ENCODE measurements at places on chromosomes 5 and 9.

GRCh38 chr9:97628668-97629067 is 4.5 kb downstream of the TSTD2 start:
- no peak for DNase-seq

DNA sequence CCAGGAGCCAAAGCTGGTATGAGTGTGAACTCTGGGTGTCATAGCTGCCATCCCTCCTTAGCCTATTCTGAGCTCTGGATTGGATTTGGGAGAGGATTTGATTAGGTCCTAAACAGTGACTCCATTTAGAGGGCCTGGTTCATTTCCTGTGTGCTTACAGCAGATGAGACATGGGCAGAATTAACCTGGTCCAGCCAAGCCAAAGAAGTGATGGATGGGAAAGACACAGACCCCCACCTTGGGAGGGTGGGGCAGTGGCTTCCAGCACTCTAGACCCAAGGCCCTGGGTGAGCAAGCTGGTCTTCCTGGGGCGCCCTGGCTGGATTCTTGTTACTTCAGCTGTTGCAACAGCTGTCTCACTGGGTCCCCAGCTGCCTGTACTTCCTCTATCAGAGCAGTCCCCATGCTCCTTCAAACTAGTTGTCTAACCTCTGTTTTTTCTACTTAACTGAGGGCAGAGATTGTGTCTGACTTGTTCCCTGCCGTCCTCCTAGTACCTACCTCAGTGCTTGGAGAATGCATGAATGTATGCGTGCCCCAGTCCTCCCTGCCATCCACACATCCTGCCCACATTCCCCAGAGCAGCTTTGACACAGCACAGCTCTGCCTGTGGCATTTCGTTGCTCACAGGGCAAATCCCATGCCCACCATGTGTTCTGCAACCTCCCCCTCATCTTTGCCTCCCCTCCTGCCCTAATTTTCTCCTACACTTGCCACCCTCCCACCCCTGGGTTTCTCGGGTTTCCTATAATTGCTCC is 115.9 kb downstream of the RGS3 start:
- no peak for DNase-seq

DNA sequence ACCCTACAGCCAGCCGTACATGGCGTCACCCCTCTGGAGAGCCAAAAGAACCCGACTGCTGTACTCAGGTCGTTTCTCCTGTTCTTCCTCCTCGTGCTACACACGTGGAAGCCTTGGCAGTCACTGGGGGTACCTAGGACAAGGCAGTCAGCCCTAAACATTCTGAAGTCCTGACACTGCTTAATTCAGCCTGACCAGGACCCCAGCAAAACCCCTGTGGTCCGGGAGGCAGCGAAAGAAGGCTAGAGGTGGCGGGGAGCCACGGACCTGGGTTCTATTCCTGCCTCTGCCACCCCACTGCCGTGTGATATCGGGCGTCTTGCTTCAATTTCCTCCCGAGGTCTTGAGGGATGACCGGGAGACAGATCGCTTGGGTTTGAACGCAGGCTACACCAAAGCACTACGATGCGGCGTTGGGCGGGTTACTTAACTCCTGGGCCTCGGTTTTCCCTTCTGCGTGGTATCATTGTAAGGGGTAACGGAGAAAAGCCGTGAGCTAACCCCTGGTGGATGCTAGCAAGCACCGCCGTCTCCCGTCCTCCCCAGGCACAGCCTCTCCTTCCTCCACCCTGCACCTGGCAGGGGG is 429 bp upstream of the ARL10 start:
- DNase-seq: no peak

DNA sequence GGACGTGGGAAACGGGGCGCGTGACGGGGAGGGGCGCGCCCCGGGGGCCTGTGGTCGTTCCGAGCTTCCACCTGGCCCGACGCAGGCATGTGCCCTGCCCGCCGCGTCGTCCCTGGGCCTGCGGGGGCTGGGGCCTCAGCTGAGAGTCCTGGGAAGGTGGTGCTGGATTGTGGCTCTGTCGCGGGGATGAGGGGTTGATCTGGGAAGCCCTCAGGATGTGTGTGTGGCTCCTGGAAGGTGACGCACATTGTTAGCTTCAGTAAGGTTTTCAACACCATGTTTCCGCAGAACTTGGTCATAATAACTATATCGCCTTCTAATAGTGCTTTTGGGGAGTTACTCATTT is 589.1 kb downstream of the MTRR start:
- DNase-seq: peak; percentile 3

DNA sequence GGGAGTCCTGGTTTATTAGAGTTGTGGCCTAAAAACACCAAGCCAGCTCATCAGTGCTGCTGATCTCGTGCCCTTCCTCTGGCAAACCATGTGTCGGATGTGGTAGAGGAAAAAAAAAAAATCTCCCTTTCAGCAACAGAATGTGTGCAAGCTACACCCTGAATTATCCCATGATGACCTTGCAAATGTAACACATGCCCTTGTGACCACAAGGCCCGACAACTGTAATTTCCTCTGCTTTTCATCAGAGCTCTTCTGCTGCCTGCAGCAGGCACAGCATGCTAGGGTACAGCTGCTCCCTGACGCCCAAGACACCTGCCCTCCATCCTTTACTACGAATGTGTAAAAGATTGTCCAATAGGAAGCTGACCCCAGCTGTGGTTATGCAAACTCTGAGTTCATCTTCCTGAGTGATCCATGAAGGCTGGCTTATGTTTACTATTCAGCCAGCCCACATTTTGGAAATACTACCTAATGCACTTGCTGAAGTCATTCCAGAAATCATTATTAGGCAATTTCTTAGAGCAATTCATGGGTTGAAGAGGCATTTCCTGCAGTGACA is 14.6 kb upstream of the BNC2 start:
- DNase-seq: no peak

DNA sequence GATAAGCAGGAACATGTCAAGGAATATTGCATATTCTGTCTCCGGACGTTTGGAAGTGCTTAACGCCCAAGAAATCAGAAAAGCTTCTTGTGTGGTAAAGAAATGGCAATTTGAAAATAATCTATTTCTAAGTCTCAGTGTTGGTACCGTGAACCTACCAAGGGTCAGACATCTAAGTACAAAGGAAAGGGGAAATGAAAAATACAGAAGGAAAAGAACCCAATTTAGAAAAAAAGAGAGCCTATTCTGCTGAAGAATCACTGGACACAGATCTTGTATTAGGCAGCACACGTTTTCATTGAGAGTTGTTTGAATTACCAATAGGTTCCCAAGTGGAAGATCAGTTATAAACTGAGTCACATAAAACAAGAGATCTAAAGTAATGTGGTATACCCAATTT is 46.9 kb upstream of the CEP78 start:
- no peak for DNase-seq

All from HuH-7 (cell line).